ENCODE measurements at places on chromosomes 16 and 17. TPM values are rescaled to one million over a fixed set of nuclear protein-coding genes. Genes with fewer than 3 reads are reported as not detected.

The CD300A gene
- 6.3 TPM for total RNA-seq

The KRTAP4-5 gene
- total RNA-seq = not detected

The G6PC1 gene
- total RNA-seq = not detected

The C17orf78 gene
- total RNA-seq = not detected

DNA sequence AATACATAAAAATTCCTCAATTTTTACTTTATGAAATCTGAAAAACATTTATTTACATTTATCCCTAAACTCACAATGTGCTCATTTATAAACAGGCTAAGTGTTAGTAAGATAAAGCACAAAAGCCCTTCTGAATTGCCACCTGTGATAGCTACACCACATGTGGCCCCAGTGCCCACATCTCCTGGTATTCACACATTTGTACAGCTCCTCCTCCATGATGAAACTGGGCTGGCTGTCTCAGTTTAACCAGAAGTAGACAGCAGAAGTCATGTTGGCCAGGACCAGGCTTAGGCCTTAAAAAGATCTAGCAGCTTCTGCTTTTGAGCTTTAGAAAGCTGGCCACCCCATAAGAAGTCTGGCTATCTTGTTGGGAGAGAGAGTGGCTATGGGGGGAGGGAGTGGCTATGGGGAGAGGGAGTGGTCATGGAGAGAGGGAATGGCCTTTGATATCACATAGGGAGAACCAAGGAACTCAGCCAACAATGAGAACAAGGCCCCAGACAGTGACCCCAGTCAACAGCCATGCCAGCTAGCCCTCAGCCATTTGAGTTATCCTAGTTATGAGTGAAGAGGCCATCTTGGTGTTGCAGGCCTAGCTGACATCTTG is 47.4 kb downstream of the CEP95 start:
- no peaks in the 10 kb centered on the region for H3K4me1 ChIP-seq
- no peak overlapping the region for H3K4me3 ChIP-seq
- no peak for DNase-seq
- H3K36me3 ChIP-seq = peaks cover 88% of the 10 kb centered on the region
- H3K27ac ChIP-seq = no peak overlapping the region
- H3K27me3 ChIP-seq = no peaks in the 10 kb centered on the region

DNA sequence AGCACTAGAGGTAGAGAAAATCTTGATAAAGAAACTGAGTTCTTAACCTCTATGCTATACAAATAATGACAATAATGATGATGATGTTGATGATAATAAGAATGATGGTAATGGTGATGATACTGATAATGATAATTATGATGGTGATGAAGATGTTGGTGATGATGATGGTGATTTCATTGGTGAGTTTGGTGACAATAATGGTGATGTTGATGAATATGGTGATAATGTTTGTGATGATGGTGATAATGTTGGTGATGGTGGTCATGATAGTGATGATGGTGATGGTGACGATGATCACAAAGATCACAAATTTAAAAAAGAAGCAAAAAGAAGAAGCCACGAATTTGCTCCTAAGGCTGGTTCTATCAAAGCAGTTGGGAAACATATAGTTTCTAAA is 519.0 kb upstream of the C16orf82 start:
- H3K27ac ChIP-seq = no peak overlapping the region
- no peak overlapping the region for H3K4me3 ChIP-seq
- no peak for DNase-seq
- no peaks in the 10 kb centered on the region for H3K36me3 ChIP-seq
- H3K27me3 ChIP-seq = peaks cover 4% of the 10 kb centered on the region

- no peak for DNase-seq
- H3K4me1 ChIP-seq = peaks cover 54% of the 10 kb centered on the region
- H3K27me3 ChIP-seq = no peaks in the 10 kb centered on the region
- H3K36me3 ChIP-seq = peaks cover 67% of the 10 kb centered on the region
- peak overlapping the region; percentile 94 for H3K27ac ChIP-seq
Measured at GRCh38 chr16:53449816-53450517, 15.7 kb downstream of the RBL2 start.
